BJ (cell line): ENCODE measurements at places on chromosomes 2 and 18. TPM values are rescaled to one million over a fixed set of nuclear protein-coding genes. Genes with fewer than 3 reads are reported as not detected.

The HOXD11 gene
- polyA plus RNA-seq = 9.8 and 9.9 TPM in 2 replicates

DNA sequence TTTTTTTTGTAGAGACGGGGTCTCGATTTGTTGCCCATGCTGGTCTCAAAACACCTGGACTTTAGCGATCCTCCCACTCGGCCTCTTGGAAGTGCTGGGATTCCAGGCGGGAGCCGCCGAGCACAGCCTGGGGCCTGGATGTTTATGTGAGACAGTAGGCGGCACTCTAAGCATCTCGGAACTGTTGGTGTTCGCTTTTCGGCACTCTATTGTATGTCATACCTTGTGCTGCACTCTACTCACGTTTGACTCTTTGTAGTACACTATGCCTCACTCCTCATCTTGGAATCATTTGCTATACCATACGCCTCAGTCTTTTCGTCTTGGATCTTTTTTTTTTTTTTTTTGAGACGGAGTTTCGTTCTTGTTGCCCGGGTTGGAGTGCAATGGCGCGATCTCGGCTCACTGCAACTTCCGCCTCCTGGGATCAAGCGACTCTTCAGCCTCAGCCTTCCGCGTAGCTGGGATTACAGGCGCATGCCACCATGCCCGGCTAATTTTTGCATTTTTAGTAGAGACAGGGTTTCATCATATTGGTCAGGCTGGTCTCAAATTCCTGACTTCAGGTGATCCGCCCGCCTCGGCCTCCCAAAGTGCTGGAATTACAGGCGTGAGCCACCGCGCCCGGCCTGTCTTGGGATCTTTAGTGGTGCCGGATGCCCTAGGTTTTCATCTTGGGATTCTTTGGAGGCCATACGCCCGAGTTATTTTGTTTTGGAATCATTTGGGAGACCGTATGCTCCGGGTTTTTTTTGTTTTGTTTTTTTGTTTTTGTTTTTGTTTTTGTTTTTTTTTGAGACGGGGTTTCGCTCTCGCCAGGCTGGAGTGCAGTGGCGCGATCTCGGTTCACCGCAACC, 24.2 kb upstream of the ZDBF2 start:
- DNase-seq = no peak

GRCh38 chr2:127564429-127565260, 29.2 kb downstream of the MYO7B start:
- no peak for DNase-seq

- no peak for DNase-seq
These were observed 60.5 kb upstream of the ST3GAL5 start for GRCh38 chr2:85949280-85949679.

DNA sequence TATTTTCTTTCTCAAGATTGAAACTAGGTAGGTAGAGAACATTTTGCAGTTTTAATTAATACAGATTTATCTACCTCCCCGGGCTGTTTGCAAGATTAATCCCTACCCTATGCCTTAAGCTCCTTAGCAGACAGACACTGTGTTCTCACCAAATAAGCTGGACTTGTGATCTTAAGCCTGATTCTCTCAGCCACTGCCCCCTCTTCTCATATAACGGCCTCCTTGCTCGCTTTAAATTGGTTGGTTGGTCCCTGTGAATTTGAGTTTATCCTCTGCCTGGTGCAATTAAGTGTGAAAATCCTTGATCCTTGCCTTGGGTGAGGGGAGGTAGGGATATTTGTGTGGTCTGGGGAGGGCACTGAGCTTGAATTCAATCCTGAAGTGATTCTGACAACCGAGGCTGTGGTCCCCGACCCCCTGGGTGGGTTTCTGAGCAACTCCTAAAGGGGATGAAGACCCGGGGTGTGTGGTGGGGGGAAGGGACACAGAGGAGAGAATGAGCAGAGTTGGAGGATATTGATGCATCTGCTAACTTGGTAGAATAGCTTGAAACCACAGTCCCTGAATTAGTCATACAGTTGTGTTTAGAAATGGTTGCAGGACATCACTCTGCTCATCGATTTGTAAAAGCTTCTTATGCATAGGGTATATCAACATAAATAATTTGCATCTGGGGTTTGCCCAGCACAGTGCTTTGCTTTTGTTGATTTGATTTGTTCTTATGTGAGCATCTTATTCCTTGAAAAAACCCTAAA, 36.9 kb upstream of the NCKAP5 start:
- DNase-seq = no peak
